ENCODE measurements at places on chromosomes 2 and 18.

DNA sequence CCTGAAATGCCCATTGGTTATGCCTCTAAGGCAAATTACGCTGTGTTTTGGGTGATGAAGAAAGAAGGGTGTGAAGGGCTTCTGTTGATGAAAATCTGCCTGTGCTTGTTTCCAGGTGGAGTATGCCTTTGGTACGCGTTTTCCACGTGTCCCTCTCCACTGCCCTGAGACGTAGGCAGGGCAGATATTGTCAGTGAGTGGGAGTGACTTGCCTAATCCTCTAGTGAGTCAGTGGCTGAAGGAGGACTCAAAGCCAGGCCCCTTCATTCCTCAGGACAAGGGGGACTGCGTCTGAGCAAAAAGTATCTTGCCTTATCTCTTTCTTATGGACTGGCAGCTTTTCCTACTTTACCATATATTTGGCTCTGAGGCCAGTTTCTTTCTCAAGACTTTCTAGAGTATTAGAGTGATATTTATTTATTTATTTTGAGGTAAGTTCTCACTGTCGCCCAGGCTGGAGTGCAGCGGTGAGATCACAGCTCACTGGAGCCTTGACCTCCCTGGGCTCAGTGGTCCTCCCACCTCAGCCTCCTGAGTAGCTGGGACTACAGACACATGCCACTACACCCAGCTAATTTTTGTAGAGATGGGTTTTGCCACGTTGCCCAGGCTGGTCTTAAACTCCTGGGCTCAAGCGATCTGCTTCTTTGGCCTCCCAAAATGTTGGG is 10.2 kb downstream of the RALB start:
- DNase-seq = no peak

DNA sequence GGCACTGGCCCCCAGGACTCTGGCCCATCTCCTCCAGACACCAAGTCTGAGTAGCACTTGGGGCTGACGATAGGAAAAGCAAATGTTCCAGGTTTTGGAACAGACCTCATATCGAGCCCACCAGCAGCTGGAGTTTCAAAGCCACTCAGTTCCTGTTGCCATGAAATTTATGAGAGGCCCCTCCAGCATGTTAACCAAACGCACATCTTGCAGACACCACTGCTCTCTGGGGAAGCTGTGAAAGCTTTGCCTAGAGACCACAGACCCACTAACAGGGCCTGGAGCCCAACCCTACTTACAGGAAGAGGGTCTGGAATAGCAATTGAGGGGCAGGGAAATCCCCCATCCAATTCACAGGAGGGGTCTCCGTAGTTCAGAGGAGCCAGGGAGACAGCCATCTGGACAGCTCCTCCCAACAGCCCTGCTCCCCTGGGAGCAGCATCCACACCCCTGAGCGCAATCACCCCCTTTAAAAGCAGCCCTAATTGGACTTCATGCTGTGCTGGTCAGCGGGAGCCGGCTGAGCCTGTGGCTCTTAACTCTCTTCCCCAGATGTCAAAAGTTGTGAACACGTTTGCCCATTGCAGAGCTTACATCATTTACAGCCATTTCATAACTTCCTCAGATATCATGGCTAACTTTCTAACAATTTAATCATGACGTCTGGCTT is 81.3 kb downstream of the TGFA start:
- peak; percentile 21 for DNase-seq

GRCh38 chr2:193966590-193966989 is 1690.4 kb upstream of the SLC39A10 start:
- DNase-seq = no peak

DNA sequence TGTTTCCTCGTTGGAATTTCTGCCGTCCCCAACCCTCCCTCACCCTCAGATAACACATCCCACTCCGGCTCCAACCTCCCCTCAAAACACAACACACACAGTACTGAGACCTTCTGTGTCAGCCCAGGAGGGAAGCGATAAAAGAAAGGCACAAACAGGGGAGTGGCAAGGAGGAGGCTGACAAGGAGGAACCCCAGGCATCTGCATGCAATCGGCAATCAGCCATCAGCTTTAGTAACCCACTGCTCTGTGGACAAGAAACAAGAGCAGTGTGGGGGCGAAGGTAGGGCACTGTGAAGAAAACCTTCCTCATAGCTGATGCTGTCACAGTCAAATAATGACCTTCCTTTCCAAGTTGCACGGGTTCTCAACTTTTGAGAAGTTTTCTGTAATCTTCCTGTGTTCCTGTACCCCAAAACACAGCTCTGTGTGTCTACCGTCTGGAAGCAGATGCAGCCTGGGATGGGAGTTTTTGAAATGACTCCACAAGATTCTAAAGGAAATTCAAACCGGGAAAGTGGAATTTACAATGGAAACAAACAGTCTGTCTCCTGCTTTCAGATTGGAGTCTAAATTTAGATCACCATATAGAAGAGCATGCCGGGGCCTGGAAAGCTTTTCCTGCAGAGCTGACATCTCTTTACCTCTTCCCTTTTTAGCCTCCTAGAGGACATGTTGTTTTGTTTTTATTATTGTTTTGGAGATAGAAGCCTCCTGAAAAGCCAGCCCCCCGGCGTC is 16.4 kb upstream of the LPIN2 start:
- no peak for DNase-seq

DNA sequence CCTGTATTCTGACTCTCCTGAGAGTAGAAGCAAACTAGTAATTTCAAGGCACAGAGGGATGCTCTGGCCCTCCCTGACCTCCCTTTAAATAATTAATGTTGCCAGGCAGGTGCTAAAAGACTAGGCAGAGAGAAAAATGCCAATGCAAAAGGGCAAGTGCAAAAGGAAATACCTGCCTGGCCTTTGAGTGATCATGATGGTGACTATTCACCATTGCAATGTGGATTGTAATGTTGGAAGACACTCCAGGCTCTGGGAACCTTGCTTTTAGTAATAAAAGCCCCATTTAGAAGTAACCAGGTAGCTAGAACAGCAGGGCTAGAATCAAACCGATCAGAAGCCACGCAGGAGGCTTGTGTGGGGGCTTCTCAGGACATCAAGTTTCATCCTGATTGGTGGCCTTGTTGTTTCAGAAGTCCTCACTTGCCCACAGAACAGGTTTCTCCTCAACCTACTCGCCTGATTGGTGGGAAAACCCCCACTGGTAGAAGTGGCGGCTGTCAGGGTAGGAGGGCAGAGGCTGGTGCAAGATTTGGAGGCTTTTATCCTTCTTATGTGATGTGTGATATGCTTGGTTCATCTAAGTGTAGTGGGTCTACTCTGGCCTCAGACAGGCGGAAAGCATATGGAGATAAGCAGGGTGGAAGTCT is 16.0 kb upstream of the CHRNA1 start:
- DNase-seq = no peak

- no peak for DNase-seq
Observed at GRCh38 chr18:24678626-24679025, 218.2 kb downstream of the HRH4 start.

GRCh38 chr18:58887613-58887963 is 22.9 kb downstream of the ZNF532 start:
- no peak for DNase-seq

DNA sequence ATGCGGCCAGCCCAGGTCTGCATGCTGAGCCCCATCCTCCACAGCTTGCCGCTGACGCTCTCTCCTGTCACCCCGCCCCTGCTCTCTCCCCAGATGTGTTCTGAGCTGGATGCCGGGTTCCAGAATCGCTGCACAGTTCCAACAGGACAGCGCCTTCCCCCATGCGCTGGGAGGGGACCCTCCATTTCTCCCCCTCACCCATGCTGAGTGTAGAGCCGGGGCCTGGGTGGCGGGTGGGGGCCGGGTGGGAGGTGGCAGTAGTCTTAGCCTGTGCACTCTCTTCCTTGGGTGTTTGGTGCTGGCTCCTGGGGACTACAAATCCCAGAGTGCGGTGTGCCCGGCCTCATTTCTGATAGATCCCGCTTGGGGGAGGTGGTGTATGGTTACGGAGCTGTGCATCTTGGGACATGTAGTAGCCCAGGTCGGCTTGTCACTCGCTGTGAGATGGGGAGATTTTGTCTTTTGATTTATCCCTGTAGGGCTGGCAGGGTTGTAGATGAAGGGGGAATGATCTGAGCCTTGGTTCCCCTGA is 6.8 kb downstream of the DNAJB2 start:
- peak; percentile 53 for DNase-seq

- peak; percentile 18 for DNase-seq
Observed at GRCh38 chr2:53519918-53520841, 247.4 kb upstream of the CHAC2 start.

GRCh38 chr18:78979730-78980278 is at the start of gene SALL3:
Gene SALL3, plus strand, starts transcription at chr18:78979818. Its CDS starts 457 bp downstream, at chr18:78980275.
- DNase-seq = peak; percentile 20

DNA sequence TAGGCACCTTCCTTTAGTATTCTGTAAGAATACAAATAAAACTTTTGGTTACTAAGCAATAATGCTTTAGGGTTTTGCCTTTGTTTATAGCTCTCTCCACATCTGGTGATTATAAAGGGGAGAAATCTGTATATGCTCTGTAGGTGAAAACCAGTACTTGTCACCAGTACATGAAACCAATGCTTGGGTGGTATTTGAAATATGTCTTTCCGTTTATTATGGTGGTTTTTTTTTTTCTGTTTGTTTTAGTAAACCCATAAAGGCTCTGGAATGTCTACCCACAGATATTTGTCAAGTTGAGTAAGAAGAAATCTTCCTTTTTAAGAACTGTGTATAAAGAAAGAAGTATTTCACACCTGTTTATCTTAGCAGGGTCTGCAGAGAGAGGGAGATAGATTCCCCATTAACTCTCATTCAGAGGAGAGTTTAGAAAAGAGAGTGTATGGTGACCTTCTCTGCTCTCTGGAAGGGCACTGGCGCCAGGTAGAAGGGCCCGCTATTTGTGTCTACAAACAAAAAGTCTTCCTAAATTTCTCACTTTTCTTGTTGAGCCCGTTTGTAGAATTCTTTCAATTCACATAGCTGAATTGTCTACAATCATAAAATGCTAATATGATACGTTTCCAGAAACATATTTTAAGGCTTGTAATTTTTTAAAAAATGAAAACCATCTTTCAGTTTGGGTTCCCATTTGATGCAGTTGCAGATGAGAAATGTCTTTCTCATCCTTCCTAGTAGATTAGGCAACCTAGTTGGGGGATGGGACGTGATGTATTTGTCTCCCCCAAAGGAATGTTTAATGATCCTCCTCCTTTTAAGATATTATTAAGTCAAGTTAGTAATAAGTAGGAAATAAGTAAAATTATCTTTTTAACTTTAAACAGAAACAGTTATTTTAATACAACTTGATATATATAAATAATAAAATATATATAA is 33.9 kb downstream of the MAP3K20 start:
- DNase-seq = no peak

- no peak for DNase-seq
Observed at GRCh38 chr2:224040753-224041152, 1.7 kb upstream of the SERPINE2 start.

DNA sequence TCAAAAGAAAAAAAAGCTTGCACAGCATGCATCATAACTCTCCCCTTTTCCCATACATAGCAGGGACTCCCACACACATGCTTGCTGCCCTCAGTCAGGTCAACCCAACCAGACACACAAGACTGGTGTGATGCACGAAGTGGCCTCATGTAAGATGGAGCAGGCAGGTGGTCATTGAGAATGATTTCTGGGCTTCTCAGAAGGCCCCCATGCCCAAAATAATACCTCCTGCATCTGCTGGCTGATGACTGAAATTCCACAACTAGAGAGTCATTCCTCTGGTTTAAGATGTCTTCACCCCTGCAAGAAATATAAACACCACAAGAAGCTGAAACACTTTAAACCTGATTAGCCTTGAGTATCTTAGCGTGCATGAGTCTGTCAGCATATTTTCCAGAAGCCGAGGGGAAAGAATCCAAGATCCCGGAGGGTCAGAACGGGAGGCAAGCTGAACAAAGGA is 131.1 kb downstream of the AFF3 start:
- no peak for DNase-seq

DNA sequence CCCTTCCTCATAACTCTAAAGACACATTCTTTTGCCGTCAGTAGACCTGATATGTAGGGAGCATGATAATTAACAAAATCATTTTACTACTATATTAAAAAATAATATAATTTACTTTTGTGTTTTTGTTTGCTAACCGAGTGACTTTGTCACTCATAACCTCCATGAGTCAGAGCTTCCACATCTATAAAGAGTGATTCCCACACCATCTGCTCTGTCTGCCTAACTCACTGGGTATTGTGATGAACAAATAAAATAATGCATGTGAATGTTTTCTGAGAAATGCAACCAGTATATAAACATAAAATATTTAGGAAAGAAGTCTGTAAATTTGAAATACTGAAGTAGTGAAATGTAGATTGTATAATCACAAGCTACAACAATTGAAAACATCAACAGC is 123.4 kb upstream of the DSEL start:
- no peak for DNase-seq

- DNase-seq = no peak
Observed at GRCh38 chr2:102621630-102622029, 2.3 kb downstream of the SLC9A2 start.

DNA sequence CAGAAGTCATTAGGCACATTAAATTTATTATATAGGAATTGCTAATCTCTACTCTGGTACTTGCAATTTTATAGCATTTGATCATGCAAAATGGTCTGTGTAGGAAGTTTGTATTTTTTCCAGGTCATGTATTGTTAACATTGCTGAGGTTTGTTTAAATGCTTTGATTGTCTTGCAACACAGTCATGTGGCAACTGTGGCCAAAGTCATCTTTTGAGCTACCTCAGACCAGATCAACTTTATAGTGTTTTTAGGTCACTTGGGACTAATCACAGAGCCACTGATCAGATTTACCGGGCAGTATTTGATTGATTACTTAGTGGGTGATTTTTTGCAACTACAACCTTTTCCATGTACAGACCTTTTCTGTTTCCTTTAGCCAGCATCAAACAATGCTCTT is 3.7 kb downstream of the SERPINB5 start:
- no peak for DNase-seq

GRCh38 chr18:69795791-69796190 is 151.9 kb downstream of the CD226 start:
- DNase-seq = no peak

DNA sequence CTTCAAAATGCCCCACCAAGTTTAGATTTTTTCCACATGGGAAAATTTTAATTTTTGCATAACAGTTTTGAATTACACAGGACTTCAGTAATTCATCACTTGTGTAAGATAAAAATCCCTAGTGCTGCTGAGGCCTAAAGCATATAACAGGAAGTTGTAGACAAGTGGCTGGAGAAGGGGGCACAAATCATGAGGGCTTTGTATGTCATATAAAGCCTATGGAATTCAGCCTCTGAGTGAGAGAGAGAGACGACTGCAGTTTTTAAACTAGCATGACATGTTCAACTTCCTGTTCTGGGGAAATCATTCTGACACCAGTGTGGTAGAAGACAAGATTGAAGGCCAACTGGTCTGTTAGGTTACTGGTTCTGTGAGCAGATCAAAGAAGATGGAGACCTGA is 187.3 kb upstream of the CHST9 start:
- no peak for DNase-seq

DNA sequence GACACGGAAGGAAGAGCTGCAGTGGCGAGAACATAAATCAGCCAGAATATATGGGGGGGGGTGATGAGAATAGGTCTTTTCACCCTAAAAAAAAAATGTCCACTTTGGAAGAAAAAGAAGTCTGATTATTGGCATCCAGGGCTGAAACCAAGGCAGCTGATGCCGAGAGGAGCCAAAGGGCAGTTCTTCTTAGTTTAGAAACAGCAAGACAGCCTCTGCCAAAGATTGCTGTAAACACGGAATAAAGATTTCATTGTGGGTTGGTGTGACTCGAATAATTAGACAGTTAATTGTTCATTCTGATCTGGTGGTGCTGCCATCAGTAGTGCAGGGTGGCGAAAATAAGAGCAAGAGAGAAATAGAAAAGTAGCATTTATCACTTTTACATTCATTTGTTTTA is 3.5 kb downstream of the CDH20 start:
- DNase-seq = no peak

GRCh38 chr2:96527286-96528005 is 9.1 kb upstream of the ARID5A start:
- no peak for DNase-seq

GRCh38 chr2:238698451-238699306 is 149.2 kb upstream of the TWIST2 start:
- DNase-seq = no peak

All from HEK293T (cell line).